WTC11 (cell line): ENCODE measurements at places on chromosomes 11 and 22. TPM values are rescaled to one million over a fixed set of nuclear protein-coding genes. Genes with fewer than 3 reads are reported as not detected.

GRCh38 chr11:119727523-119728151 lies 1.4 kb downstream of the NECTIN1 start:
- H3K4me1 ChIP-seq: peaks cover 46% of the 10 kb centered on the region
- DNase-seq: peak; percentile 47
- H3K4me3 ChIP-seq: peak overlapping the region; percentile 95
- no peaks in the 10 kb centered on the region for H3K36me3 ChIP-seq
- H3K27me3 ChIP-seq: peaks cover 4% of the 10 kb centered on the region; the same call in 1 of the 2 replicates

The APOA1 gene
- 2.1 to 4.4 TPM (median 3.2 TPM) in 3 replicates for total RNA-seq

The PAMR1 gene
- 2.3 to 3.2 TPM (median 2.8 TPM) in 3 replicates for total RNA-seq

The OR52B6 gene
- not detected in 3 replicates for total RNA-seq
